Astrocyte of the hippocampus (primary cell): ENCODE measurements at places on chromosomes 6 and 20.

DNA sequence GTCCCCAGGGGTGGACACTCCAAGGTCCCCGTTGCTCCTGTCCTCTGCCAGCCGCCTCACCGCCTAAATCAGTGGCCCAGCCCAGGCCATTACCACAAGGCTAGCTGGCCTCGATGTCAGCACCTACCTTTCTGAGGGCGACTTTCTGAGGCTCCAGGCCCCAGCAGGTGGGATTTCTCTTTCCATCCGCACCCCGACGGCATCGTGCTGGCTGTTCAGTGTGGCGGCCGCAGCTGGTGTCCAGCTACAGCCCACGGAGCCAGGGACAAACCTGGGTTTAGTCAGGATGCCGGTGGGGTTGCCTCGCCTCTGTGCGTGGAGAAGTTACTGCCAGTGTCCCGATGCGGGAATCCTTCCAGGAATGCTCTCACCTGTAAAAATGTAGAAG, 60.8 kb downstream of the ERMARD start:
- no peak for DNase-seq

DNA sequence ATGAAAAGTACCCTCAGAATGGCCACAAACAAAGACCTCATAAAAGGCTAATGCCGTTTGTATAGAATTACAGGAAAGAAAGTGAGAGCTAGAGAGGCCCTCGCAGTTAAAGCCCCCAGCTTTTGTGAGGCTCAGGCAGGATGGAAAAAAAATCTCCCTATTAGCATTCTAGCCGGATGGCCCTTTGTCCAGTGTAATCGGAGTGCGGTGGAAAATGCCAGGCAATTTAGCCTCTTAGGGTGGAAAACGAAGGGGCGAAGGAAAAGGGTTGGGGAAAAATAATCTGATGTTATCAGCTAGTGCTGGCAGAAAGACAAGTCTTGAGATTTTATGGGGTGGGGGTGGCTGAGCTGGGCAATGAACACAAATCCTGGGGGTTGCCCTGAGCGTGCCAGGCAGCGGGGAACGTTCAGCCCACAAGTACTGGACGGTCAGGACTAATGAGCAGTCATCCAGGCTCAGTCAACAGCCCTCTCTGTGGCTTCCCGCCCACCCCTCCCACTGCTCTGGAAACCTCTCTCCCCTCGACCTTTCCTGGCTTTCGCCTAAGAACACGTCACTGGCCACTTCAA, 92.4 kb downstream of the PSMG4 start:
- peak; percentile 86 for DNase-seq

DNA sequence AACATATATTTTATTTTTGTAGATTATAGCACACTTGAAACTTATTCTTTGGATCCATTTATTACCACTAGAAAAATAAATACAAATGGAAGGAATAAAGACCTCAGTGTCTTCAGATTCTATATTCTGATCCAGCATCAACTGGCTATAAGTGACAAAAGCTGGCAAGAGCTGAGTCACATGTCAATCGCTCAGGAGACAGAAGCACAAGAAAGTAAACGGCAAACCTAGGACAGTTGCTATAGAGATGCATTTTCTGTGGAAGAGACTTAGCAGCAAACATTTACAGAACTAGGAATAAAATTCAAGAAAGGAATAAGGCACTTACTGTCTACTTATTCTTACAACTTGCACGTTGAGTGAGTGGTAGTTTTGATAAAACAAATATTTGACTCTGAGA, 230.4 kb downstream of the CLVS2 start:
- no peak for DNase-seq

GRCh38 chr6:17845598-17845997, 138.9 kb upstream of the NUP153 start:
- DNase-seq = no peak

- DNase-seq = peak; percentile 46
Measured at GRCh38 chr6:135331002-135331401, 149.9 kb downstream of the MYB start.

DNA sequence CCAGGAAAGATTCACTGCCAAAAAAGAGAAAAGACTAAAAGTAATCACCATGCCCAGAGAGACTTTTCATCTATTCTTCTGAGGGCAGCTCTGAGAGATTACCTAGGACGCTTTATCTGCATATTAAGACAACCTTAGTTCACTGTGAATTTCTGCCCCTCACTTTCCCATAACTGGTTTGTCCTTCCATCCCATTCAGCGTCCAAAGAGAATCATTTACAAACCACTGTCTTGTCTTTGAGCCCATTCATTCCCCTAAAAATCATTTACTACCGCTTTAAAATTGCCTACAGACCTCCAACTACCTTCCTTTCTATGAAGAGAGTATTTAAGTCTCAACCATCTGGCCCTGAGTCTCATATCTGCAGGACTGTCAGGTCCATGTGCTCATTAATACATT, 149.0 kb downstream of the PDSS2 start:
- no peak for DNase-seq
